ENCODE measurements at places on chromosomes 13 and 19. TPM values are rescaled to one million over a fixed set of nuclear protein-coding genes. Genes with fewer than 3 reads are reported as not detected.

- no peak for DNase-seq
These were observed 692 bp downstream of the ZNF234 start for GRCh38 chr19:44142059-44142433.

GRCh38 chr19:46319613-46320012, 22.8 kb downstream of the HIF3A start:
- no peak for DNase-seq

GRCh38 chr19:31387717-31388301, 38.6 kb upstream of the TSHZ3 start:
- DNase-seq: no peak

DNA sequence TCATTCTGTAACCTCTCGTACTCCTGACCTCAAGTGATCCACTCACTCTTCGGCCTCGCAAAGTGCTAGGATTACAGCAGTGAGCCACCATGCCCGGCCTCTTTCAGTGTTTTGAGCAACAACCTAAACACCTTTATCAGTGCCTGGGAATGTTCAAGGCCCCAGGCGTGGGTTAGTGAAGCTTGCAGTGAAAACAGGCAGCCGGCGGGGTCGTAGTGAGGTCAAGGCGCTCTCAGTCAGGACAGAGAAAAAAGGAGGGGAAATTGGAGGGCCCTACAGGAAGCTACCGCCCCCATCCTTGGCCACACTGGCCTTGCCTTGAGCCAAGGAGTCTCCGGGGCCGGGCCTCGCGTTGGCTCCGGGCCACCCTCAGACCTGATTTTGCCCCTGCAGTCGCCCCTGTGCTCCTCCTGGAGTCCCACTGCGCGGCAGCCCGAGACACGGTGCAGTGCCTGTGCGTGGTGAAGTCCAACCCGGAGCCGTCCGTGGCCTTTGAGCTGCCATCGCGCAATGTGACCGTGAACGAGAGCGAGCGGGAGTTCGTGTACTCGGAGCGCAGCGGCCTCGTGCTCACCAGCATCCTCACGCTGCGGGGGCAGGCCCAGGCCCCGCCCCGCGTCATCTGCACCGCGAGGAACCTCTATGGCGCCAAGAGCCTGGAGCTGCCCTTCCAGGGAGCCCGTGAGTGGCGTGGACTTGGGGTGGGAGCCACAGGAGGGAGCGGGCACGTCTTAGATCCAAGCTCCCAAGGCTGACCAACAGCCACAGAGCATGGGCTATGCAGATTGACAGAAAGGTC, 17.7 kb downstream of the MAG start:
- no peak for DNase-seq

- DNase-seq: no peak
These were observed 301.9 kb downstream of the ATP8A2 start for GRCh38 chr13:25673711-25674110.

DNA sequence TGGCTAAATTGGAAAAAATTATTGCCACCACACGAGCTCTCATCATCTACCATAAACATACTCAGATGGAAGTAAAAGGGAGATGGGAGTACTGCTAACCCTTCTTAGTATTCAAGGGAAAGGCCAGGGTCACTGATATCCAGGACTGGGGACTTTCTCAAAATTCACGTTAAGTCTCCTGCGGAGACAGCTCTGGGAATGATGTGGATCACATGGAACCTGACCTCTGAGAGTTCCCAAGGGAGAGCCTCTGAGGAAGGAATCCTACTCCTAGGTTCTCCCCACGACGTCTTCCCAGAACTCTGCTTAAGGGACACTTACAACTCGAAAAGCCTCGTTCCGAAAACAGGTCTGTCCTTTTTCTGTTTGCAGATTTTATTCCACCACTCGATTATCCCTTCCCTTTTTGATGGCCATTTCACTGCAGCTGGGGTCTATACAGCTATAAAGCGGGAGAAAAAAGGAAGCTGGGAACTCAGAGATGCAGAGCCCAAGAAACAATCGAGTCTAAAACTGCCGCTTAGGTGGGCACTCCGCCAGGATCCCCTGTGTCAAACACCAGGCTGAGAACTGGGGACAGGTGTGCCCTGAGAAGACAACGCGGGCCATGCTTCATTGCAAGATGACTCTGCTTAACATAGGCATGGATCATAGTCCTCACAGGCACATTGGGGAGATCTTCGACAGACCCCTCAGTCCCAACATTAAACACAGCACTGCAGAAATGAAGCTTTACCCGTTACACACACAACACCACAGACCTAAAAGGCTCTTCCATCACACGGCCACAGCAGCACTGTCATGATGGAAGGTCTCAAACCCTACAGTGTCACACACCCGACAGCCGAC, 823 bp upstream of the ZNF567 start:
- DNase-seq: peak; percentile 39

GRCh38 chr19:2550431-2551171, 74.7 kb downstream of the GADD45B start:
- DNase-seq: peak; percentile 73

DNA sequence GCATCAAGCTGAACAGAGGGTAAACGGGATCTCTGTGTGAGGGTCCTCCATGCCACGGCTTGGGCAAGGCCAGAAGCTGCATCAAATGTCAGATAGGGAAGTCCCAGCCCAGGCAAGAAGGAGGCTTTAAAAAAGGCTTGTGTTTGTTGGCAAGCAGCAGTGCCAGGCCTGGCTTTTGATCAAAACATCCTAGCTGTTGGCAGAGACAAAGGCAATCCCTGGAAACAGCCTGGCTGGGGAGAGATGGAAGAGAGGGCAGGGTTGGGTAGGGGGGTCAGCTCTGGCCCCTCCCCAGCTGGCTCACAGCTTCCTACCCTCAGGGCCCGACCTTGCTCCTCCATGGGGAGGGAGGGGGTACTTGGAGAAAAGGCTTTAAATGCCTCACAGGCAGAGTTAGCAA, 61.8 kb upstream of the KCTD15 start:
- peak; percentile 40 for DNase-seq

DNA sequence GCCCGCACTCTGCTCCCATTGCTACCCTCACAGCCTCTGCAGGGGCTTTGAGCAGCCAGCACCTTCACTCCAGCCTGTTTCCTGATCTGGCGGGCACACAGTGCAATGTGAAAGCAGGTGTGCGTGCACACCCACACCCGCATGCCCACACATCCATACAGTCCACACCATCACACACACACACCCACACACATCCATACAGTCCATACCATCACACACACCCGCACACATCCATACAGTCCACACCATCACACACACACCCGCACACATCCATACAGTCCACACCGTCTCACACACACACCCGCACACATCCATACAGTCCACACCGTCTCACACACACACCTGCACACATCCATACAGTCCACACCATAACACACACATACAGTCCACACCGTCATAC, 28.0 kb downstream of the PIAS4 start:
- DNase-seq: no peak

- peak; percentile 85 for DNase-seq
These were observed 2.5 kb downstream of the ICAM5 start for GRCh38 chr19:10292206-10292788.

DNA sequence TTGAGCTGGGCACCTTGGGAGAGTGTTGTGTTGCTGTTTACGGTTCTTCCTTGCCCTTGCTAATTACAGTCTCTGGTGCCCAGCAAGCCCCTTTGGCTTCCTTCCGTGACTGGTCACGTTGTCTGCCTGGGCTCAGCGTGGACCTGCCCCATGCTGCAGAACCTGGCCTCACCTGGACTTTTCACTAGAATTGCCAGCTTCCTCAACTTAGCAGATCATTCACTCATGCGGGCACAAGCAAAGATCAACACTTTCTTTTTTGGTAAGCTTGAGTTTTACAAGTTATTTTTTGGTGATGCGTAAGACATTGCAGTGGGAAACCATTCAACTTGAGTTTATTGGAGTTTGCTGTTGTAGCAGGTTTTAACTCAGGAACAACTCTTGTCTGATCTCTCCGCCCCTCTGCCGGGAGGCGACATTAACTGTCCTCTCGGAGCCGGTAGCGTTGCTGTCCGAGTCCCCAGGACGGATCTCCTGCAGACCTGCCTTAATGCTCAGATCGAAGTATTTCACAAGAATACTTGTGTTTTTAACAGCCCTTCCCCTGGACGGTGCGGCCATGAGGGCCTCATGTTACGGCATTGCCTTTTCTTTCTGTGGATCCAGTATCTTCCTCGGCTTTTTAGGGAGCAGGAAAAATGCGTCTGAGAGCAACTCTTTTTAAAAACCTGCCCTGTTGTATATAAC, 15.7 kb upstream of the TEX29 start:
- no peak for DNase-seq

DNA sequence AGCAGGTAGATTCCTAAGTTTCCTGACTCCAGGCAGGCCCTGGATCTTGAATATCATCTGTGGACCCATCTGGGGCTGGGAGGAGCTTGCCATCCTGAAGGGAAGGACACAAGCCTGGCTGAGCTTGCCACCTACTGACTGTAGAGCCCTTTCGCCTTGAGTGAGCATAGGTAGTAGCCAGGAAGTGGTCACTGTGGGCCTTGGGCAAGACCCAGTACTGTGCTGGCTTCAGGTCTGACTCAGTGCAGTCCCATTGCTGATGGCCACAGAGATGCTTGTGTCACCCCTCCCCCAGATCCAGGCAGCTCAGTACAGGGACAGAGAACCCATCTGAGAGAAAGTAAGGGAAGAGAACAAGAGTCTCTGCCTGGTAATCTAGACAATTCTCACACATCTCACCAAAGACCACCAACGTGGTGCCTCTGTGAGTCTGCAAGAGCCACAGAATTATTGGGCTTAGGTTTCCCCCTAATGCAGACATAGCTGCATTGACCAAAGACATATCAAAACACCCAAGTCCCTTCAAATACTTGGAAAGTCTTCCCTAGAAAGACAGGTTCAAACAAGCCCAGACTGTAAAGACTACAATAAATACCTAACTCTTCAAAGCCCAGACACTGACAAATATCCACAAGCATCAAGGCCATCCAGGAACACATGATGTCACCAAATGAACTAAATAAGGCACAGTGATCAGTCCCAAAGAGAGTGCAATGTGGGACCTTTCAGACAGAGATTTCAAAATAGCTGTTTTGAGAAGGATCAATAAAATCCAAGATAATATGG, 108.2 kb upstream of the WASF3 start:
- DNase-seq: no peak

DNA sequence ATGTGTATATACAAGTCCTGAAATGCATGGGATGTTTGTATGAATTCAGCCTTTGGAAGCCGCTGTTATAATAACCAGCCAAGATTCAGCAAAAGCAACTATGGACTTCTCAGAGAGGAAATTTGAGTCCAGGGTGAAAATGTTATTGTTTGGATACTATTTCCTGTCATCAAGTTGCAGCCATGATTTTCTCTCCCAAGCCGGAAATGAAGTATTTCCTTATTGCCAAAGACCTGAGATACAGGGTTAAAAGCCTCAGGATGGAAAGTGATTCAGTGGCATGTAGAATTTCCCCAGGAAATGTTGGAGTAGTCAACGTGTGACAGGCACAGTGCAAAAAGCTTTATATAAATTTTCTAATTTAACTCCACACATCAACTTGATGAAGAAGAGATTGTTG, 133.9 kb downstream of the IRS2 start:
- DNase-seq: no peak

- no peak for DNase-seq
These were observed 98.4 kb upstream of the STARD13 start for GRCh38 chr13:33383724-33384577.

- no peak for DNase-seq
These were observed 37.8 kb upstream of the SLC7A10 start for GRCh38 chr19:33263325-33264023.

SUGT1 gene
- 59.3 TPM for total RNA-seq

LGI4 gene
- 9.0 TPM for total RNA-seq

PSG5 gene
- not detected for total RNA-seq

TJP3 gene
- total RNA-seq: 0.22 TPM

ZNF77 gene
- 2.2 TPM for total RNA-seq

CEACAM16 gene
- total RNA-seq: not detected
